Activated CD4-positive, CD25-positive, alpha-beta regulatory T cell (primary cell): ENCODE measurements at places on chromosomes 7 and 10.

DNA sequence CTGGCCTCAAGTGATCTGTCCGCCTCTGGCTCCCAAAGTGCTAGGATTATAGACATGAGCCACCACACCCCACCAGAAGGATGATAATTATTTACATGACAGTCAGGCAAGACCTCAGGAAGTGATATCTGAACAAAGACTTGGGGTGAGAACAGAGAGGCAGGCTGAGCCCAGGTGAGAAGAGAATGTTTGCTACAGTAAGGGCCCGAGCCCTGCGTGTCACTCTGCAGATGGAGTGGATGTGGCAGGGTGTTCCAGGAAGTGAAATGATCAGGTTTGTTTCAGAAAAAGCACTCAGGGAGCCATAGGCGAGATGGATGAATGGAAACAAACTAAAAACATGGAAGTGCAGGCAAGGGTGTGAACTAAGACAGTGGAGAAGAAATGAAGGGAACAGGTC, 22.2 kb downstream of the SFMBT2 start:
- DNase-seq, result no peak

DNA sequence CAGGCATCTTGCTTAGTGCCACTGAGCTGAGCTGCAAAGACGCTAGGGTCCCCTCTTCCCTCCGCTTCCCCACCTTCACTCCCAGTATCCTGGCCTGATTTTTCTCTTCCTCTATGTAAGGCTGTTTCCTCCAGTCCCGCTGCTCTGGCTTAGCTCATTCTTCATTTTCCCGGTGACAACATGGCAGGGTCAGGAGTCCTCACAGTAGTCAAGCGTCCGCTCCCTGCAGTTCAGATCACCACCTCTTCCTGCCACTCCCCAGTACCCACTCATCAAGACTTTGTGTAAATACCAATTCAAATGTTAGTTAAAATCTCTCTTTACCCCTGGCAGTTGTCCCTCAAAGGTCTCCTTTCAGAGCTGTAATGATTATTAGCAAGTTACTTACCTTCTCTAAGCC, 650.4 kb upstream of the CELF2 start:
- DNase-seq, result no peak

DNA sequence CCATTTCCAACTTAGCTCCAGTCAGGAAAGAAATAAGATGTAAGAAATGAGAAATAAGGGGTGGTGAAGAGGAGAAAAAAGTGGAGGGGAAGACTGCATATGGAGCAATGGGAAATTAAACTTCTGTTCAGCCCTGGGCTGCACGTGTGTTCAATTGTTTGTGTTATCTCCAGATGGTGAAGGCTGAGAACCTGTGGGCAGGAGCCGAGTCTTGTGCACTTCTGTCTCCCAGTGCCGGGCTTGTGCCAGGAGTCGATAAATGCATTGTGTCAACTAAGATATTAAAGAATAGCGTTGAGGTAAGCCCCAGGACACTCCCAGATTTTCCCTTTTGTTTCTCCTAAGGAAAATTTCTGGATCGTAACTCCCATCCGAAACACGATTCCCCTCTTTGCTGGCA, 98.2 kb downstream of the PRLHR start:
- DNase-seq, result no peak

GRCh38 chr10:88033385-88033784, 170.0 kb downstream of the PTEN start:
- DNase-seq, result no peak

DNA sequence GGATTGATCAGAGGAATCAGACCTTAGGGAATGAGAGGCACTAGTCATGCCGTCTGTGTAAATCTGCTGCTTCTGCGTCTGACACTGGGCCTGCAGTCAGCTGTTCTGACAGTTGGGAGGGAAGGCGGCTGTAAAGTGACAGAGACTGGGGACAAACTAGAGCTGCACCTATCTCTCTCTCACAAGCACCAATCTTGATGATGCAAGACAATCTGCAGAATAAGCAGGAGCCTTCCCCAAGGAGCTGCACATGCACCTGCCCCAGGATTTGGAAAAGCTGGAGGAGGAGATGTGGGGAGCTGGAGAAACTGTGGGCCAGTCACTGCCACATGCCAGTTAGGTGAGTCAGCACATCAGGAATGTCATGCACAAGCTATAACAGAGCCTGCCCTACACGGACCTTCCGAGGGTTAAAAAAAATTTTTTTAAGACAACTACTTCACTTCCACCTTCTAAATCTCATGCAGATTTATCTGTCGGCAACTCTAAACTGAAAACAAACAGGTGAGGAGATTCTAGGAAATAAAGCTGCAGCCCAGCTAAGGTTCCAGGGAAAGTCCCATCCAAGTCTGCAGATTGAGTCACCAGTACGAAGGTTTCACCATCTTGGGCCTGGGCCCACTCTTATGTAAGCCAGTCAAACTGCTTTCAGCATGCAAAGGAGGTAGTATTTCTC, 39.2 kb downstream of the ENO4 start:
- no peak for DNase-seq

- peak; percentile 60 for DNase-seq
These were observed 50.4 kb downstream of the DNAJB6 start for GRCh38 chr7:157386979-157387800.

- DNase-seq, result no peak
These were observed 20.2 kb upstream of the PDGFA start for GRCh38 chr7:539731-540411.

- DNase-seq, result no peak
These were observed 45.7 kb upstream of the PTPRN2 start for GRCh38 chr7:158633055-158633956.

GRCh38 chr7:151240536-151240935, 8.0 kb downstream of the SMARCD3 start:
- DNase-seq, result no peak

DNA sequence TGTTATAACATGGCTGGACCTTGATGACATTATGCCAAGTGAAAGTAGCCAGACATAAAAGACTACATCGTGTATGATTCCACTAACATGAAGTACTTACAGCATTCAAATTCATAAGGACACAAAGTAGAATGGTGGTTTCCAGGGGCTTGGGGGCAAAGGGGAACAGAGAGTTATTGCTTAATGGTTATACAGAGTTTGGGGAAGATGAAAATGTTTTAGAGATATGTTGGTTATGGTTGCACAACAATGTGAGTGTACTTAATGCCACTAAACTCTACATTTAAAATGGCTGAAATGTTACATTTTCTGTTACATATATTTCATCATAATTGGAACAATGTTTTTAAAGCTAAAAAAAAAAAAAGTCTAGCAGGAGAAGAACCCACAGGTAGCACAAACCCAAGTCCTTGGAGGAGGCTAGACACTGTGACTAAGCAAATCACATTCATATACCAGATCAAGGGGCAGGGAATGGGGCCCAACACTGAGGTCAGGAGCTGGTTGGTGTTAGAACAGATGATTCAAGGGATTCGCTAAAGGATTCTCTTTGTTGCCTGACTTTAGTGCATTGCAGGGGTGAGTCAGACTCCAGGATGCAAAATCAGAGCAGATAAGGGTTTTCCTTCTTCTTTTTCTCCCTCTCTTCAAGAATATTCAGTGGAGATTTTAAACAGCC, 25.1 kb upstream of the AOAH start:
- no peak for DNase-seq

DNA sequence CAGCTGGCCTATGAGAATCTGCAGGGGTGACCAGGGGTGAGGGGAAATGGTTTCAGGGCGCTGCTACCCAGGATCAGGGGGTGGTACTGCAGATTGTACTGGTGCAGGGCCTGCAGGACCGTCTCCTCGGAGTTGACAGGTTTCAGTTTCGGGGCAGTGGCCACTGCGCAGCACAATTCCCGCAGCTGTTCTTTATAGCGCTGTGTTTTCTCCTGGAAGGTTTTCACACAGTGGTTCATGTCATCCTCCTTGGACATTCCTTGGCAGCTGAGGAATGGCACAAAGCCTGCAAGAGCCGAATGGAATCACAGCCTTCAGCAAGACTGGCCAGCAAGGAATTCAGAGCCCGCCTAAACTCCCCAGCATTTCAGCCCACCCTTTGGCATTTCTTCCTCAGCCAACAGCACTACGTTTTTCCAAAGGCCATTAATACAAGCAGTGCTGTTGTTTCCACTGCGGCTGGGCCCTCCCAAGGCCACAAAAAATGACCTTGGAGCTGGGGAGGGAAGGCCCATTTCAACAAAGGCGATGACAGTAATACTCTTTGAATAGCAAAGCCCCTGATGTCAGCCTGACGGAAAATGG, 44.9 kb downstream of the PNLIPRP2 start:
- DNase-seq, result no peak

GRCh38 chr7:111763221-111763801, 201.0 kb upstream of the IMMP2L start:
- DNase-seq, result no peak

DNA sequence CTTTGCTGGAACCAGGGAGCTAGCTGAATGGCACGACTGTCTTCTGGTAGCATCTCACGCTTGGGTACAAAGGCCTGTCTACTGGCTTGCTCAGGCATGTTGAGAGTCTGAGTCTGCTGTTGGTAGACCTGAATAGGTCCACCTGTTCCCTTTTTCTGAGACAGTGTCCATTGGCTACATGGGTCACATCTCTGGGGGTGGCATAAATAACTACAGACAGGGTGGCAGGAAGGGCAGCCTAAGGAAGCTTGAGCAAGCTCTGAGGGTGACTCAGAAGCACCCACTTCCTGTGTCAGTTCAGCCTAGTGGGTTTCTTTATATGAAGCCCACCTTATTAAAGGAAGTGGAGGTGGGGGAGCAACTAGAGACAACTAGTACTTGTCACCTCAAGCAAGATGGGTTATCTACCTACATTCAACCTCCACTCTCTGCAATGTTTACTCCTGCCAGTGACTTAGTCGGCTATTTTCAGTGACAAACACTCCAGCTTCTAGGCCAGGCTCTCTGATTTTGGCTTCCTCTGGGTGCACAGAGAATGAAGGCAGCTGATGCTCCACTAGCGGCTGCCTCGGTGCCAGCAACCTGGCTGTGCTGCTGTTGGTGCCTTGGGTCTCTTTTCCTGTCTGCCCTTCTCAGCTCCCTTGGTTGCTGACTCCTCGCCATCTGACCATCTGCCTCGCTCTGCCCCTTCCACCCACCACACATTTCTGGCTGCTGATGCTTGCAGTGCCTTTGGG, 5.7 kb upstream of the ZYX start:
- DNase-seq, result no peak

DNA sequence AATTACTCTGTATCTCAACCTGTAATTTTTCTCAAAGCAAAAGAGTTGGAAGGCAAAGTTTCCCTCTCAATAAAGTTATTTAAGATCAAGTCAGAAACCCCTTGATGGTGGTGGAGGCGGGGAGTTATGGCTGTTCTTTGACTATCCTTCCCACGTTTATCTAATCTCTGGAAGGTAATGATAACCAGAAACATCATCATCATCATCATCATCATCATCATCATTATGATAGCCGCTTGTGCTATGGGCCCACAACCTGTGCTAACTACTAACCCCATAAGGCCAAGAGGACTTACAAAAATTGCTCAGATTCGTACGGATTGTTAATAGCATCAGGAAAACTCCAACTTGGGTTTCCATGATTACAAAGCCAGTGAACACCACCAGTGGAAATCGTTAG, 502.3 kb downstream of the SH2D4B start:
- no peak for DNase-seq

DNA sequence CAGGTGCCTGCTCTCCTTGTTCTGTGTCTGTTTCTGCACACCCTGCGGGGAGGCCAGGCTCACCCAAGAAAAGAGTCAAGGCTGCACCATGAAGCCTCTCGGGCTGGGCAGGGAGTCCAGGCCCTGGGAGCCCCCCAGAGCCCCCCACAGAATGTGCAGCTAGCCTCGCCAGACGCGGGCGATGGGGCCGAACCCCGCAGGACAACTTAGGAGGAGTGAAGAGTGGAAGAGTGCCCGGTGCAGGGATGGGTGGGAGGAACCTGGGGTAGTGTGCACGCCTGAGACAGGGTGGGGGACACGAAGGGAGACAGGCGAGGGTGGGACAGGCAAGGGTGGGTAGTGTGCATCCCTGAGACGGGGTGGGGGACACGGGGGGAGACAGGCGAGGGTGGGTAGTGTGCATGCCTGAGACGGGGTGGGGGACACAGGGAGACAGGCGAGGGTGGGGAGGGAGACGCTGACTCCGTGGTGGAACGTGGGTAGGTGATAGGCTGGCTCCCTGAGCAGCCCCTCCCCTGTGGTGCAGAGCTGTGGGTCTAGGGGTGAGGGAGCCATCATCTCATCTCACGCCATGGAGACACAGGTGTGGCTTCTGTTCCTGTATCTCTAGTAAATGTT, 615.4 kb downstream of the DNAJB6 start:
- DNase-seq, result no peak

- DNase-seq, result no peak
These were observed 150.4 kb upstream of the FEZF1 start for GRCh38 chr7:122454776-122455507.

DNA sequence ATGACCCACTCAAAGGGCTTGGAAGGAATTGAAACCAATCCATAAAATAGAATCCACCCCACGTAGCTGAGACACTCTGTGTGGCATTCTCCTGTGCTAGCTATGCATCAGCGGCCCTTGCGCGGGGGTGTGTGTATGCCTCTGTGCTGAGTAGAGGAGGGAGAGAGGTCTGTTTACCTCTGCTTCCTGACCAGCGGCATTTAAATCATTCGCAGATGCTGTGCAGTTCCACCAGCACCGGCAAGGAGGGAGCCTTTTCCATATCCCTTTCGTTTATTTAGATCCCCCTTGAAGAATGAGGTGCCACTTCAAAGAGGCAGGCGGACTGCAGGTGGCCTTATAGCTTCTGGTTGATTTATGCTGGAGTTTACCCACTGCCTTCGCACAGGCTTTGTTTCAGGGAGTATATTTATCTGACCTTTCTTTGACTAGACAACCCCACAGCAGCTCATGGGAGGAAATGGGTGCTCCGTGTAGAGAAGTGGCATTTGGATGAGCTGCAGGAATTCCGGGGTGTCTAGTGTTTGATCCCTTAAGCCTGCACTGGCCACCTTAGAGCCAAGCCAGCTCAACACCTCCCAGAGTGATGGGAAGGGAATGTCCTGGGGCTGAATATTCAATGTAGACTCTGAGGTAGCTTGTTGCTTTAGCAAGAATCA, 11.4 kb downstream of the C10orf53 start:
- no peak for DNase-seq

- no peak for DNase-seq
These were observed 8.5 kb downstream of the FAM53B start for GRCh38 chr10:124735491-124736286.

- no peak for DNase-seq
These were observed 58.9 kb downstream of the CALML3 start for GRCh38 chr10:5583525-5584175.

- no peak for DNase-seq
These were observed 57.1 kb downstream of the STEAP1B start for GRCh38 chr7:22442882-22443369.
